Activated T-cell treated with anti-CD3 and anti-CD28 coated beads for 24 hours (primary cell): ENCODE measurements at places on chromosomes 3 and 15.

DNA sequence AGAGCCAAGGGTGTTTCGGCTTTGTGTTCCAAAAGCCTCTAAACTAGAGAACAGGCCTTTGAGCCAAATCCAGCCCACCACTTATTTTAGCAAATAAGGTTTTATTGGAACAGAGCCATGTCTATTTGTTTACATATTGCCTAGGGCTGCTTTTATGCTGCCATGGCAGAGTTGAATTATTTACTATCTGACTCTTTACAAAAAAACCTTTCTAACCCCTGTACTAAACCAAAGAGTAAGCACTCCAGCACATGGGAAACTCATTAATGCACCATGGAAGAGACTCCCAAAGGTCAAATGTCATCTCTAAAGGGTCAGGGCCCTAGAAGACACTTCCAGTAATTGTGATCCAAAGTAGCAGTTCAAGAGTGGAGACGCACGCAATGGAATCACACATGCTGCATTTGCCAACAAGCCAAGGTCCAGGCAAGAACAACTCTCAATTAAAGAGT lies 22.3 kb downstream of the OSBPL10 start:
- DNase-seq, result no peak

DNA sequence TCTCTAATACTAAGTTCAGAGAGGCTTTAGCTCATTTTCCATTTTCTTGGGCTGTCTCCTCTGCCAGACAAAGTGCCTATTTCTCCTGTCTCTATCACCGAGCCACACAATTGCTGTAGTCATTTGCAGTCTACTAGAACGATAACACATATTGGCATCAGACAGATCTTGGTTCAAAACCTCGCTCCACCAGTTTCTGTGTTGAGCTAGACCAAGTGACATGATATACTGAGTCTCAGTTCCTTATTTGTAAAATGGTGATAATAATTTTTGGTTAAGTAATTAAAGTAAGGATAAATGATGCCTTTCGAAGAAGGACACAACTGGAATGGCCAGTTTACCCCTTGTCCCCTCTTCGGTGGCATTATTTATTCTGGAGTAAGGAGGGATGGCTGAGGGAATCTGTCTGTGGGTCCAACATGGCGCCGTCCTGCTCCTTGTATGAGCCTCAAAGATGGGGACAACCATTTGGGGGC lies 398 bp upstream of the RAB7A start:
- no peak for DNase-seq

DNA sequence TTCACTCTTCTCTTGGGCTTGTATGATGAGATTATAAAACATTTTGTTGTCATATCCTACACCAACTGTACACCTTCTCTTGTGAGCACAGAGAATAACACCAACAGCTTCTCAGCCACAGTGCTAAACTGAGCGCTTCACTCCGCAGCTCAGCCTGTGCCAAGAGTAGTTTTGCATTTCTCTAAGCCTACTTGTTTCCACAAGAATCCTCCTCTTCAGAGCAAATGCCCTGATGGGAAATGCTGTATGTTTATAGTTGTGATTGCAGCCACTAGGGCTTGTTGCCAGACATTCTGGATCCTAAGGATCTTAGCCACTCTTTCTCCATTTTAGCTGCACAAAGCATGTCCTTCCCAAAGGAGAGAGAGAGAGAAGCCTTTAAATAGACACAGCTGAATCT lies 138.8 kb upstream of the PLXND1 start:
- no peak for DNase-seq

DNA sequence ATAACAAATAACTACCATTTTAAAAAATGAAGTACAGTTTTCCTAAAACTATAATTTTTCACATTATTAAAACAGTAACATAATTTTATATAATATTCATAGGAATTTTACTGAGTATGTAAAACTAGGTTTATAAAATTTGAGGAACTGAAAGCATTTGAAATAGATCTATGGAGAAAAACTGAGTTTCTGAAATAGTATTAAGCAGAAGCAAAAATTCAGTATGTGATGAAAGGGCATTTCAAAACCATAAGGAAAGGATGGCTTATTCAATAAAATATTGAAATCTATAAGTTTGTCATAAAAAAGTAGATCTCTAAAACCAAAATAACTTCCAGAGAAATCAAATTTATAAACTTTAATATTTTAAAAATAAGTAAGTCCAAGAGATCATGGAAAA lies 53.4 kb downstream of the GBE1 start:
- no peak for DNase-seq

- no peak for DNase-seq
Observed at GRCh38 chr3:37221407-37221806, 47.0 kb upstream of the LRRFIP2 start.

DNA sequence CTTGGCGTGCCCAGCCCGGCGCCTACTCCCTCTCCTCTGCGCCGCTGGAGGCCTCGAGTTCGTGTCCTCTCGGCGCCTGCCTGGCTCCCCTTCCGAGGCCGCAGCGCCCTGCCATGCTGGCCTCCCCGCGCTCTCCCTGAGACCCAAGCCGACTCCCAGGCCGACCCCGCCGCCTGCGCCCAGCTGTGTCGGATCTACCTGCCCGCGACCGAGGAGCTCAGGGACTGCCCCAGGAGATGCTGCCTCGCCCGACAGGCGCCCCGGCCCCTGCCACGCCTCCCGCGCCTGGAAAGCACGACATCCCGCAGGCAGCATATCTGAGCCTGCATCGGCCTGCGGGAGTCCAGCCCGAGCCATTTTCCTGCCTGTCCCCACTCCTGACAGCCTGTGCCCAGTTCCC lies 16.1 kb downstream of the PAQR9 start:
- DNase-seq, result no peak

DNA sequence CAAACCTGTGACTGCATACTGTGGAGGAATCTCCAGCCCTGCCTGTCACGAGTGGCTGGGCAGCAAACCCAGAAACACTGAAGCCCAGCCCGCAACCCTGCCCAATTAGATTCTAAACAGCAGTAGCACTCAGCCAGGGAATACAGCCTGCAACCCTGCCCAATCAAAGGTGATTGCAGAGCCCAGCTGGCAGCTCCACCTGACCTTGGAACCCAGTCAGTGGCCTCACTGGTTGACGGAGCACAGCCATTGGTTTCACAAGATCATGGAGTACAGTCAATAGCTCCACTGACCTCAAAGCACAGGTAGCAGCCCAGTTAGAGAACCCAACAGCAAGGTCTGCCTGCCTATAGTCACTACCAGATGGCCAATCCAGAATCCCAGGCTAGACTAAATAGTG lies 35.2 kb upstream of the MYLK start:
- DNase-seq, result no peak

- DNase-seq, result no peak
Observed at GRCh38 chr15:44489464-44489863, 47.5 kb upstream of the EIF3J start.

- no peak for DNase-seq
Observed at GRCh38 chr15:71254491-71254890, 139.2 kb downstream of the THSD4 start.

DNA sequence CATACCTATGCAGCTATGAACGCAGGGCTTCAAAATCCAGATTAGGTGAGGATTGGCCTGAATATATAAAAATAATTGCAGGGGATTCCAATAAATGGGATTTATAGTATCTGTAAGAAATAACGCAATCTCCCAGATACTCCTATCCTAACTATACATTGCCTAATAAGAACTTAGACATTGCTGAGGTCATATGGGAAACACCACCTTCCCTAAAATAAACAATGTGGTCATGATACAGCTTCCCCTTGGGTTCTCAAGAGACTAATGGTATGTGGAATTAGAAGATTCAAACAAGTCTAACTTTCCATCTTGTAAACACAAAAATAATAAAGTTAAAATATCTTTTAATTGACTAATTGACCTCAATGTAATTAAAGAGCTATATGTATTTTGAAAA lies 28.2 kb downstream of the UBE3A start:
- DNase-seq, result no peak

GRCh38 chr3:167361306-167361705 lies 18.8 kb downstream of the ZBBX start:
- DNase-seq, result no peak

GRCh38 chr3:123099331-123100192 lies 32.7 kb downstream of the PDIA5 start:
- no peak for DNase-seq

- no peak for DNase-seq
Observed at GRCh38 chr3:11604139-11604892, 39.4 kb downstream of the VGLL4 start.

GRCh38 chr3:31103181-31103580 lies 208.7 kb upstream of the GADL1 start:
- no peak for DNase-seq

DNA sequence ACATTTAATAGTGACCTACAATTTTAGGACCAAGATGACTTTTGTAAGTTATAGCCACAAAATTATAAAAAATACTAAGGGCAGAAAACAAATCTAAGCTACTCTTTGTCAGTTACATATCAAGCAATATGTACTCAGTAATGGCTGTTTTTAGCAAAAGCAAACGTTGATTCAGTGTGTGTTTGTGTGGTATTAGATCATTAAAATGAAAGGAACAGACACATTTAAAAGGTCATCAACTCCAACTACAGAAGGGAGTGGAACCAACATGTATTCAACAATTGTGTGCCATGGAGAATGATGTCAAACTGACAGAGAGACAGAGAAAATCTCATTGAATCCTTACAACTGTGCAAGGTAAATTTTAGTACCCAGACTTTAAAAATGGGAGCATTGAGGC lies 268.8 kb upstream of the STT3B start:
- no peak for DNase-seq

- no peak for DNase-seq
Observed at GRCh38 chr15:39183164-39183881, 397.6 kb upstream of the THBS1 start.

DNA sequence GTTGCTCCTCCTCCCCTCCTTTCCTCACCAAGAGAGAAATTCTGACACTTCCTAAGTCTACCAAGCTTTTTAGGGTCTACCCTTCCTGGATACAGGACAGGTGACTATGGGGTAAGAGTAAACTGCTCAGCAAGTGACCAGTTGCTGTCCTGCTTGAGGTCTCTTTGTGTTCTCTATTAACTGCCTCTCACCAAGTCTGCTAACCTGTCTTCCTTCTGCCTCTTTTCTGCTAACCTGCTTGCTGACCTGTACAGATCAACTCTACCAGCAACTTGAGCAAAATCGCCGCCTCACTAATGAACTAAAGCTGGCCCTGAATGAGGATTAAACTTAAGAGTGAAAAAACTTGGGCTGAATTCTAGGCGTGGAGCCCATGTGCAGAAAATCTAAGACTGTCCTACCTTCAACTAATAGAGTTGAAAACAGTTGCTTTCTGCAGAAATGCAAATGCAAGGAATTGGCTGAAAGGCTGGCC lies 27.1 kb downstream of the TPM1 start:
- no peak for DNase-seq

GRCh38 chr15:75606711-75607699 lies 18.5 kb downstream of the SNUPN start:
- no peak for DNase-seq

- no peak for DNase-seq
Observed at GRCh38 chr15:62052713-62053112, 7.5 kb downstream of the VPS13C start.

DNA sequence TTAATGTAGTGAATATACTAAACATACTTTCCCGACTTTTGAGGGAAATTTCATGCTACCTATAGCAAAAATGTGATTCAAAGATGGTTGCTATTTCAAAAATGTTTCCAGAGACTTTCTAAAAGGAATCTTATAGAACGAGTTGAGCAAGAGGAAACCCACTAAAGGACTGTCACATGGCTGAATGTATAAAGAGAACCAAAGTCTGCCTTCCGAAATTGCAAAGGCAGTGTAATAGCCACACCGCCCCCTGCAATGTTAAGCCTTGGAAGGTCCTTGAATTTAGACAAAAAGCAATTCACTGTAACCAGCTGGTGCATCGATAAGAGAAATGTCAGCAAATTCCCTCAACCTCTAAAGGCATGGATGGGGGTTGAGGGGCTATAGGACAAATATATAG lies 142.8 kb downstream of the CHL1 start:
- no peak for DNase-seq

- DNase-seq, result no peak
Observed at GRCh38 chr15:64161688-64162477, 939 bp downstream of the PPIB start.

DNA sequence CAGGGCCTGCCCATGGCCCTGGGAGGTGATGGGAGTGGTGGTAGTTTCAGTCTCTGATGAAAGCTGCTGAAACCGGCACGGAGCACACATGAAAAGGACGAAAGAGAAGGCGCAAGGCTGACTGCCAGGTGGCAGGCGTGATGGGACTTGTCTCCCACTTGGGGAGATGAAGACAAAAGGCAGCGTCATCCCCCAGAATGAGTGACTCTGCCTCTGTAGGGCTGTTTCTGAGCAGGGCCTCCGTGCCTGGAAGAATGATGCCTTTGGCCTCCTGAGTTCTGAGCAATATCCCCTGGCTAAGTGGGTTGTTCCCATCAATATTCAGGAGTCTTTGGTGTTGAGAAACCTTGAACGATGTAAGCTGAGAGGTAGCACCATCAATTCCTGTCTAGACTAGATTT lies 237.8 kb downstream of the OPA1 start:
- DNase-seq, result no peak

DNA sequence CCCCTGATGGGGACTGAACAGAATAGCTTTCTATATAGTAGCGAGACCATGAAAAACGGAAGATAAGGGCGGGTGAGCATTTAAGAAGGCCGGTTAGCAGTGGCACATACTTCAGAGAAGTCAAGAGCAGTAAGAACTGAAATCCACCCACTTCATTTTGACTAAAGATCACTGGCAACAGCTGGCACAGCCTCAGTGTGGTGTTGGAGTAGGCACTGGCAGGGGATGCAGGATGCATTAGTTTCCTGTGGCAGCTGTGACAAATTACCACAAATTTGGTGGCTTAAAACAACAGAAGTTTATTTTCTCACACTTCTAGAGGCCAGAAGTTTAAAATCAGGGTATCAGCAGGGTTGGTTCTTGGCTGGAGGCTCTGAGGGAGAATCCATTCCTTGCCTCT lies 176.5 kb downstream of the ADAMTSL3 start:
- DNase-seq, result no peak

GRCh38 chr15:67968564-67968963 lies 85.6 kb upstream of the PIAS1 start:
- DNase-seq, result no peak

GRCh38 chr3:184561913-184562877 lies 610 bp downstream of the EPHB3 start:
- no peak for DNase-seq

DNA sequence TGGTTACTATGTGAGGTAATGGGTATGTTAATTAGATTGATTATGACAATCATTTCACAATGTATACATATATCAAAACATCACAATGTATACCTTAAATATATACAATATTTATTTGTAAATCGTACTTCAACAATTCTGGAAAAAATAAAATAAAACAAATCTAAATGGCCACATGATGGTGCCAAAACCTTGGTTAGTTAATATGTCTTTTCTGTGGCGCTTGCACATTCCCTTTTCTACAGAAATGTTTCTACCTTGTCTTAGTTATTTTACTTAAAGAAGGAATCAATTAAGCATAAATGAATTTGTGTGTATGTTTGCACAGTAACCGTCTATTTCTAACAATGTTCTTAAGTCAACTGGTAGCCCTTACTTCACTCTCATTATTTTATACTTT lies 53.4 kb downstream of the OXSM start:
- no peak for DNase-seq
